ENCODE measurements at places on chromosomes 5 and 9.

- DNase-seq = no peak
These were observed 151.7 kb downstream of the PRELID2 start for GRCh38 chr5:145683431-145683830.

- DNase-seq = no peak
These were observed 11.1 kb upstream of the AJM1 start for GRCh38 chr9:136831002-136831719.

DNA sequence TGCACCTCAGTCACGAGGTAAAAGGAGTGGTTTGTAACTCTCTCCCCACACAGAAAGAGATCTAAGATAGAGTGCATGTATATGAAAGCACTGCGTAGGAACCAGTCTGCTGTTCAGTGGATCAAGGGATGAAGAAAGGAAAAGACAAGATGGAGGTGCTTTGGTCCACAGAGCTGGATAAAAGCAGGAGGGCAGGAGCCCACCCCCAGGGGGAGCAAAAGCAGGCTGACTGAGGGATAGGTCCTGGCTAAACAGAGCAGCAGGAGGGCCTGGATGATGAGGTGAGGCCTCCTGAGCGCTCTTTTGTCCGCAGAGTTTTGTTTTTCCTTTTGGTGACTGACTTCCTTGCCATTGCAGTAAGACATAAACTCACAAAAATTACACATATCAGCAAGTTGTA is 293.5 kb upstream of the C9orf72 start:
- DNase-seq = no peak

DNA sequence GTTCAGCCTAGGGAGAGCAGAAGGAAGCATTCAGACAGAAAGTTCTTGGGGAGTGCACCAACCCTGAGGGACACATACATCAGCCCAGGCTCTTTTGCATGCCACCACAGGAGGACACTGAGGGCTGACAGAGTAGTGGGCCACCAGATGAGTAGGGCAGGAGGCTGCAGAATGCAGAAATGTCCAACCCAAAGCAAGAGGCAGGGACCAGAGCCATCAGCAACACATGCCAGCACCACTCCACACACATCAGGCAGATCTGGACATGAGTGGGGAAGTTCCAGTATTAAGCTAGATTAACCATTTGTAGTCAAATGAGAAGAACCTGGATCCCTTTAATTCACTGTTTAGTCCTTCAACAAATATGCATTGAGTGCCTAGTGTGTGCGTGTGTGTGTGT is 35.7 kb upstream of the OTULINL start:
- no peak for DNase-seq

DNA sequence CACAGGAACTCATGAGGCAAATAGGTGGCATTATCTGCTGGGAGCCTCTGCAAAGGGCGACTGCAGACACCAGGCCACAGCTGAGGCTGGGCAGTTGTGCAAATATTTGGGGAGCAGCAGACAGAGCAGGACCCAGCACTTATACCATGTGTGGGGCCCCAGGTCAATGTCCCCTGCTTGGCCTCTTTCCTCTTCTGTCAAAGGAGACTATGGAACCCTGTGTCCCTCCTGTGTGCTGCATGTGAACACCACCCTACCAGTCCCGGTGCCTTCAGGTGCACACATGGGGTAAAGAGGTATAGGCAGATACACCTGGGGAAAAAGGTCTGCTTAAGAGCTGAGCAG is 50.8 kb downstream of the ROR2 start:
- DNase-seq = no peak

Measured in NCI-H2171 treated with DMSO at 0.1 percent for 48 hours (cell line).